Fibroblast of villous mesenchyme (primary cell): ENCODE measurements at places on chromosomes 13 and 19. TPM values are rescaled to one million over a fixed set of nuclear protein-coding genes. Genes with fewer than 3 reads are reported as not detected.
A peak's percentile ranks its signal among the peaks of the same experiment; 100 is the strongest.

DNA sequence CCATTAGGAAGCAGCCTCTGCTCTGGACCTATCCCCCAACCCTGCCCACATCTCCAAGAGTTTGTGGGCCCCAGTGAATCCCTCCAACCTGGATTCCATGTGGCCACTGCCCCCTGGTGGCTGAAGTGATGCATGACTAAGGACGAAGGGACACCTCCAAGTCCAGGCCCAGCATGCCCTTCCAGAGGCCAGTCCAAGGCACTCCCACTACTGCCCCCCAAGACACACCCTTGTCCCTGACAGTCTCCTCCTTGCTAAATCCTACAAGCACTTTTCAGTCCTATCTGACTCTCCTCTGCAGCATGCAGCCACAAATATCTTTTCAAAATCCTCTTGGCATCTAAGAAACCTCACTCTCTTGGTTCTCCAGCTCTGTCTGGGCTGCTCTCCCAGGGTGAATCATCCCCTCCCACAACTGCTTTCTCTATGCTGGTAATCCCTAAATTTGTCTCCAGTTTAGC lies 33.0 kb downstream of the DEDD2 start:
- peak; percentile 80 for DNase-seq

DNA sequence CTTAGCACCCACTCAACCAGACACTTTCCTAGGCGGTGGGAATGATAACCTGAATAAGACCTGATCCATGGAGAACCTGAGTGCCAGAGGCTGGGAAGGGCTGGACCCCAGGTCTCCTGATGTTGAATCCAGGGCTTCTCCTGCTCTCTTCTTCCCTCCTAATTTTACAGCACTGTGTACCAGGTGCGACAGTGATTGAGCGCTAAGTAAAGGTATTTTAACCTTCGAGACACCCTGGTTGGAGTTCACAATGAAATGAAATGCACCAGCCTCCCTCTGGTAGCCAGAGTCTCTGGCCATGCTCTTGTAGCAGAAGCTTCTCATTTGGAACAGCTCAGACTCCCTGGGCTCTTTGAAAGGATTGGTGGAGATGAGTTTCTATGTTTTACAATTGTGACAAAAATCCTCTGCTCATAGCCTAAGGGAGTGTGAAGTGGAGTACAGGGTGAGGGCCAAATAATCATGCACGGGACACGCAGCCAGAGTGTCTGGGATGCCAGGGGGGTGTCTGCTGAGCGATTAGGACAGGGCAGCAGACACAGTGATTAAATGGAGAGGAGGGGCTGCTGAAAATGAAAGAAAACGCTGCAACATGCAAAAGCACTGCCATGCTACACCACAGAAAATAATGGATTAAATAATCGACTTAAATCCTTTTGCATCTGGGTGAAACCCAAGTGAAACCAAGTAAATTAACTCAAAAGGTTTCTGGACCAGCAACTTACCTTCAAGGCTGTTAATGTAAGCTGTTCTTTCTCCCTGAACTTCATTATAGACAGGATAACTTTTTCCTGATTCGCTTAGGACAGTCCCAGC lies 83.8 kb downstream of the FAM216B start:
- DNase-seq = no peak

Gene ANKRD24
- under 0.01 and 0.43 TPM in 2 replicates for total RNA-seq

- DNase-seq = no peak
Observed at GRCh38 chr19:54312436-54313377, at the start of gene LILRA5. Gene LILRA5 (minus strand): TSS chr19:54313166. CDS start chr19:54313019, 147 bp downstream.

- no peak for DNase-seq
Observed at GRCh38 chr19:32206065-32206464, 139.3 kb upstream of the ZNF507 start.

Gene SIGLEC11
- total RNA-seq = not detected in 2 replicates

- DNase-seq = peak; percentile 79
Observed at GRCh38 chr19:35178701-35179100, 24.2 kb downstream of the FXYD5 start.

Gene KLK13
- total RNA-seq = not detected in 2 replicates

DNA sequence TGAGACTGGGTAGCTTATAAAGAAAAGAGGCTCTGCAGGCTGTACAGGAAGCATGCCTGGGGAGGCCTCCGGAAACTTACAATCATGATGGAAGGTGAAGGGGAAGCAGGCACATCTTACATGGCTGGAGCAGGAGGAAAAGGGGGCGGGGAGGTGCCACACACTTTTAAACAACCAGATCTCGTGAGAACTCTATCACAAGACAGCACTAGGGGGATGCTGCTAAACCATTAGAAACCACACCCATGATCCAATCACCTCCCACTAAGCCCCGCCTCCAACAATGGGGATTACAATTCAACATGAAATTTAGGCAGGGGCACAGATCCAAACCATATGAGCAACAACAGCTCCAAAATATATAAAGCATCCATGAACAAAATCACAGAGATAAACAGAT lies 46.5 kb upstream of the GTF2F2 start:
- DNase-seq = no peak

DNA sequence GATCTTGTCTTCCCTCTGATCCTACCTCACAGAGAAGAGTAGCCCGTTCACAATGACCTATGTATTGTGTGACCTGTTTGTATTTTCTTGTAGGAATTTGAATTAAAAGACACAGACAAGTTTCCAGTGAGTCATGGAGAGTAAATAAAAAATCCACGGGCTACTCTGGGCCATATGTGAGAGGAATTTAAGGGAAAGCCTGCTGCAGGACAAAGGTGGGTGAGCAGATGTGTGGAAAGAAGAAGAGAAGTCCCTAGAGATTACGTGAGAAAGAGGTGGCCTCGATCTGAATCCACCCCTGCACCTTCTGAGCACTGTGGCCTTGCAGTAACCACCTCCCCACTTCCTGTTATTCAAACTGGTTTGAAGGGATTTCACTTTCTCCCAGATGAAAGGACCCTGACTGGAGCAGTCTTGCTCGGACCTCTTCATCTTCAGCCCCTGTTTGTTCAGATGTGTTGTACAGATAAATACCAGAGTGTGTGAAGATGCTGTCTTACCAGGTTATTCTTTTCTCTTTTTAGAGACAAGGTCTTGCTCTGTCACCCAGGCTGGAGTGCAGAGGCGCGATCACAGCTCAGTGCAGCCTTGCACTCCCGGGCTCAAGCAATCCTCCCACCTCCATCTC lies 205.4 kb downstream of the PDS5B start:
- peak; percentile 31 for DNase-seq

DNA sequence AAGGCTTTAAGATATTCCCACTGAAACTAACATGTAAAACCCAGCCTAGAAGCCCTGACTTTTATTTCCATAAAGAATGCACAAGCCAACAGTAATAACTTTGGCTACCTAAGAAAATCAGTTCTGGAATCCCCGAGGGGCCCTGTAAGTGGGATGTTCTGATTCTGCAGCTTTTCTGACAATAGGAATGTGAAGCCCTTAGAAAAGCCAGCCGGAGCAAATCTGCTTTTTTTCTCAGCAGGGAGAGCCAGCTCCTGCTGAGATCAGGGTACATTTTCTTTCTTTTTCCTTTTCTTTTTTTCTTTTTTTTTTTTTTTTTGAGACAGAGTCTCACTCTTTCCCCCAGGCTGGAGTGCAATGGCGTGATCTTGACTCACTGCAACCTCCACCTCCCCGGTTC lies 8.0 kb upstream of the GARRE1 start:
- DNase-seq = no peak

- peak; percentile 91 for DNase-seq
Observed at GRCh38 chr19:53659292-53659691, 27.5 kb downstream of the DPRX start.

Gene PCDH9
- total RNA-seq = 5.8 and 9.9 TPM in 2 replicates

DNA sequence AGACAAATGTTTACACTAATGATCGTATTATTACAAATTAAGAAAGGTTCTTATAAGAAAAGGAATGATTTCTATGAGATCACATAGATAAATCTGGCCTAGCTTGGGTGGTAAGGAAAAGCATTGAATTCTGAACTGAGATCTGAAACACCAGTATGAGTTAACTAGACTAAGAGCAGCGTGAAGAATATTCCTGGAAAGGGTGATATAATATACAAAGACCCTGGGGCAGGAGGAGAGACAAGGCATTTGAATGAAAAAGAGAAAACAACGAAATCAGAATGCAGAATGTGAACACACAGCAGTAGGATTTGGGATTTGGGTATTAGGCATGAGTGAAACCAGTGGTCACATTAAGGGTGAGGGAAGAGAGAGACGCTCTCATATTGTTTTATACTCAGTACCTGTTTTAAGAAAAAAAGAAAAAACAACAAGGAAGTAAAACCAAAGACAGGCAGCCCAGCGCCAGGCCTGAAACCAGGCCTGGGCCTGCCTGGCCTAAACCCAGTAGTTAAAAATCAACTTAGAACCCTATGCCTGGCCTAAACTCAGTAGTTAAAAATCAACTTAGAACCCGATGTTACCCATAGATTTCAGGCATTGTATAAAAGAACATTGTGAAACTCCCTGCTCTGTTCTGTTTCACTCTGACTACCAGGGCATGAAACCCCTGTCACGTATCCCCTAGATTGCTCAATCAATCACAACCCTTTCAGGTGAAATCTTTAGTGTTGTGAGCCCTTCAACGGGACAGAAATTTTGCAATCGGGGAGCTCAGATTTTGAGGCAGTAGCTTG lies 287.1 kb downstream of the ITGBL1 start:
- no peak for DNase-seq

GRCh38 chr19:51640386-51640785 lies 6.2 kb downstream of the SIGLEC14 start:
- no peak for DNase-seq

Gene SHANK1
- 7.4 and 7.8 TPM in 2 replicates for total RNA-seq

- peak; percentile 67 for DNase-seq
Observed at GRCh38 chr19:41449079-41449864, 6.3 kb downstream of the ERICH4 start.

- DNase-seq = no peak
Observed at GRCh38 chr19:39705578-39706188, 1.4 kb downstream of the LGALS14 start.

Gene LHB
- total RNA-seq = 0.32 TPM in 1 of 2 replicates, not detected in the other

DNA sequence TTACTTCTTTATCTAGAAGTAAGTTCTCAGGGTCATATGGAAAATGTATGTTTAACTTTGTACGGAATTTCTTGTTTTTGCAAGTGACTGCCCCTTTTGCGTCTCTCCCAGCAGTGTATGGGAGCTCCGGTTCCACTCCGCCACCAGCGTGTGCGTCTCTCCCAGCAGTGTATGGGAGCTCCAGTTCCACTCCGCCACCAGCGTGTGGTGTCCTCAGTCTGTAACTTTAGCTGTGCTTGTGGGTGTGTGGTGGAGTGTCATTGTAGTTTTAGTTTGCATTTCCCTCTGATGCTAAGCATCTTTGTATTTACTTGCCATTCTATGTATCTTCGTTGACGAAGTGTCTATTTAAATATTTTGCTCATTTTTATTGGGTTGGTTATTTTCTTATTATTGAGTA lies 2.4 kb downstream of the CUL4A start:
- DNase-seq = no peak

Gene KLK15
- total RNA-seq = not detected in 2 replicates

DNA sequence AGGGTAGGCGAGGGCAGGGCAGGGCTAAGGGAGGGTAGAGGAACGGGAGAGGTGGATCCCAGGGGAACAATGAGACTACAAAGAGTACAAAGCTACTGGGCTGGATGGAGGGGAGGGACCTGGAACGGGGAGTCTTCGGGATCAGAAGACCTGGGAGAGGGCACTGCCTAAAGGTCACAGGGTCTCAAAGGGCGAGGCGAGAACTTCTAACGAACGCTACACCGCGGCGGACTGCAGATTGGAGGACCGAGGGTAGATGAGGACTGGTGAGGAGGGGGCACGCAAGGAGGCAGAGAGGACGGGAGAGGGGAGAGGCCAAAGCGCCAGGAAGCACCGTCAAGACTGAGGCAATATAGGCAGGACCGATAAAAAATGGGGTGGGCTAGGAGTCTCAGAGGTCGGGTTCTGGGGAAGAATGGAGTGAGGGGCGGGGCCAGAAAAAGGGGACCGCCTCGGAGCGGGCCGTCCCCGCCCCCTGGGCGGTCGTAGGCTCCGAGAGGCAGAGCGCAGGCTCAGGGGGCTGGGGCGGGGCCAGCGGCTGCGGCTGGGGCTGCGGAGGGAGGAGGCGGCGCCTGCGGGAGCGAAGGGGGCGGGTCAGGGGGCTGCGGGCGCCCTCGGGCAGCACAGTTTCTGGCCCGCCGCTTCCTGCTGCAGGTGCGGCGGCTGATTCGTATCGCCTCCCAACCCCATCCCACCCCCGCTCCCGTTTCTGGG lies 1.3 kb upstream of the KCNC3 start:
- DNase-seq = peak; percentile 4

- DNase-seq = no peak
Observed at GRCh38 chr13:110183910-110184309, 123.0 kb downstream of the COL4A1 start.

DNA sequence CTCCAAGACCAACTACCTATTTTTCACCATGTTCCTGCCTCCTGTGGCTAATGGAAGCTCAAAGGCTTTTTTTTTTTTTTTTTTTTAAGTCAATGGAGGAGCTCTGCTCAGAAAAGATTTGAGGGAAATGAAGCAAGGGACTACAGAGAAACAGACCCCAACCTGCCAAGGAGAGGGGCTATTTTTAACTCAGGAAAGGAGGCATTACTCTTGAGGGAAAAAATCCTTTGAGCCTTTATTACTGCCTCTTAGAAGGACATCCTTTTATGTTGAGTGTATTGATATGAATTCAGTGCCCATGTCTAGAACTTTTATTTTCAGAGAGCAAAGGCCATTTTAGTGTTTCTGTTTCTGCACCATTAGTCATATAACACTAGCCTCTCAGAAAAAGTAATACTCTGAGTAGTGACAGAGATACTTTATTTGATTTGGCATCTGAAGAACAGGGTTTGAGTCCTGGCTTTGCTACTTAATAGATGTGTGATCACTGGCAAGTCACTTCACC lies 68.1 kb upstream of the PCDH8 start:
- DNase-seq = no peak

GRCh38 chr19:13902993-13903555 lies 2.8 kb downstream of the BRME1 start:
- no peak for DNase-seq

- DNase-seq = no peak
Observed at GRCh38 chr13:87570669-87571068, 100.5 kb upstream of the SLITRK5 start.

GRCh38 chr13:37413161-37413560 lies 185.4 kb downstream of the POSTN start:
- no peak for DNase-seq

GRCh38 chr19:37981785-37982475 lies 74.9 kb downstream of the SIPA1L3 start:
- peak; percentile 78 for DNase-seq

DNA sequence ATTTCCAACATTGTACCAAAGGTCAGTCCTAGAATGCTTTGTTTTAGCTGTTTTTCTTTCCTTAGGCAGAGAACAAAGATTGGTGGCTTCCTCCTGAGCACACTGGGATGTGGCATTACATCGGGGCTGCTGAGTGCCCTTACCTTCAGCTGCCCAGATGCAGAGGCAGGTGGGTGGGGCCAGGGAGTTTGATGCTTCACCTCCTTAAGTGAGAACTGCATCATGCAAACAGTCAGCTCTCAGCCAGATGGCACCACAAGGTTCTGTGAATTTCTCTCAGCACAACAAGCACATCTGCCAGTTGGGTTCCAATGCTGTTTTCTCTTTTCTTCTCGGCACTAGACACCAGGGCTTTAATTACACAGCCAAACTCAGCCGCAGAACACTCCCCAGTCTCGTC lies 87.4 kb upstream of the UBL3 start:
- DNase-seq = no peak
